Stimulated activated memory B cell treated with anti-CD40 and anti-IgM and Interleukin-4, amounts not matched to agents 10 μg/mL and 1 μg/mL and 100 μg/mL, for 72 hours (primary cell): ENCODE measurements at places on chromosomes 6 and 20.
A peak's percentile ranks its signal among the peaks of the same experiment; 100 is the strongest.

GRCh38 chr6:115891111-115891669 lies 169.5 kb downstream of the FRK start:
- ATAC-seq, result peak; percentile 64

- ATAC-seq, result no peak
These were observed 20.5 kb downstream of the ADAT2 start for GRCh38 chr6:143429970-143430369.

DNA sequence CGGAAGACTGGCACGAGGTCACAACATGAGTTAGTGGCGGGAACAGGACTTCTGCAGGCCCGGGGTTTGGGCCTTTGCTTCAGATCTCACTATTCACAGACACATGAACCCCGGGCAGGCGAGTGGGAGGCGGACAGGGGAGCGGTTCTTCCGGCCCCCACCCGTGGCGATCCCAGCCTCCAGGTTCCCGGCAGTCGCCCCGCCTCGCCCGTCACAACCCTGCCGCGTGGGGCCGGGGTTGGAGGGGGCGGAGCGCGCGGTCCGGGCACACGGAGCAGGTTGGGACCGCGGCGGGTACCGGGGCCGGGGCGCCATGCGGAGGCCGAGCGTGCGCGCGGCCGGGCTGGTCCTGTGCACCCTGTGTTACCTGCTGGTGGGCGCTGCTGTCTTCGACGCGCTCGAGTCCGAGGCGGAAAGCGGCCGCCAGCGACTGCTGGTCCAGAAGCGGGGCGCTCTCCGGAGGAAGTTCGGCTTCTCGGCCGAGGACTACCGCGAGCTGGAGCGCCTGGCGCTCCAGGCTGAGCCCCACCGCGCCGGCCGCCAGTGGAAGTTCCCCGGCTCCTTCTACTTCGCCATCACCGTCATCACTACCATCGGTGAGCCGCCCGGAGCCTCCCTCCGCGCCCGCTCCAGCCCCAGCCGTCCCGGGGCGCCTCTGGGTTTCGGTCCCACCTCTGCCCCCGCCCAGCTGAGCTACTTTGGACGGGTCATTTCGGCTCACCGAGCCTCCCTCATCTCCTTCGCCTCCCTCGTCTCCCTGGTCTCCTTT lies at the start of gene KCNK15:
Gene KCNK15 (plus strand): TSS at position 268 of the 769 bp plus-strand sequence. CDS start 46 bp downstream, at position 314.
- ATAC-seq, result peak; percentile 65

DNA sequence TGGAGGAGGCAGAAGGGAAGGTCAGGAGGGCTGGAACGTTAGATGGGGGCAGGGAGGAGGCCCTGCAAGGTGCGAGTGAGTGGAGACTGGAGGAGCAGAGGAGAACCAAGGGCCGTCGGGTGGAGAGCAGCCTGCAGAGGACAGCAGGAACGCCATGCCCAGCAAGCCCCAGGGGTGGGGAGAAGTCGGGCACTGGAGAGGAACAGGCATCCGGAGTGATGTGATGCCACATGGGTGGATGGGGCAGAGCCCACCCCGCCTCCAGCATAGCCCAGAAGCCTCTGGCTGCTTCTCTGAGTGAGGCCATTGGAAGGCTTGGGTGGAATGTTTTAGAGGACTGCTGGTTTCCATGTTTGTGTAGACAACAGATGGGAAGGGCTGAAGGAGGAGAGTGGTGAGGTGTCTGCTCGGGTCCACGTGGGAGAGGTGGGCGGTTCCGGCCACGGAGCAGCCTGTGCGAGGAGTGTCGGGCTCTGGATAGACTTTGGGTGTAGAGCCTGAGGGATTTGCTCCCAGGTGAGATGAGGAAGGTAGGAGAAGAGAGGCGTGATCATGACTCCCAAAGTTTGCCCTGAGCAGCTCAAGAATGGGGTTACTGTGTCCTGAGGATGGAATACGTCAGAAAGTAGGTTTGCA lies 221.4 kb downstream of the SMOC2 start:
- ATAC-seq, result no peak

GRCh38 chr20:10667077-10667401 lies 6.8 kb downstream of the JAG1 start:
- no peak for ATAC-seq

- ATAC-seq, result peak; percentile 74
These were observed 11.3 kb downstream of the NFATC2 start for GRCh38 chr20:51531141-51531710.

DNA sequence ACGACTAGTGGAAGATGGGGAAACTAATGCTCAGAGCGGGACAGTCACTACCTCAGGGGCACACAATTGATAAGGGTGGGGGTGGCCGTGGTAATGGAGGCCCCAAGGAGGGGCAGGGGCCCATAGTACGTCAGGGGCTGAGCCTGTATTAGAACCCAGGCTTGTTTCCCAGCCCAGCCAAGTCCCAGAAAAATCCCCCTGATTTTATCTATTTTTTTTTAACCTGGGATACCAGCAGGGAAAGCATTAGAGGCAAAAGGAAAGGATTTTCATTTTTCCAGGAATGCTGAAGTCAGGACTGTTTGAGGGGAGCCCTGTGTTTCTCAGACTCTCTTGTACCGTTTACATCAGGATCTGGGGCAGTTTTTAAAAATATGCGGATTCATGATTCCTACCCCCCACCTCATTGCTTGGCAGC lies 382 bp downstream of the MYH7B start:
- no peak for ATAC-seq

GRCh38 chr6:39818695-39819094 lies 26.5 kb downstream of the DAAM2 start:
- no peak for ATAC-seq

DNA sequence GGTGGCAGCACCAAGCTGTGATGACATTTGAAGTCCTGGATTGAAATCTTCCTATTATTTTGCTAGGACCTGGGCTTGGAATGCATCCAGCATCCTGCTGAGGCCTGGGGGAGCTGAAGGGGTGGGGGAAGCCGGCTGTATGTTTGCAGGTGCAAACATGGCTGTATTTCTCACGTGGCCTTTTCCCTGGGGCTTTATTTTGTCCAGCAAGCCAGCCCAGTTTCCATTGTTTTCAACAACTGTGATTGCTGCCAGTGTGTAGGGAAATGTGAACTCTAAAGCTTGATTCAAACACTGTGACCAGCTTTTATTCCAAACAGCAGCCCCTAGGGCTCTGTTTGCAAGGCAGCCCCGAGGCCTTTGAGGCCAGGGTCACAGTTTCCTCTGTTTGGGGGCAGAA lies 683.0 kb downstream of the DHX35 start:
- no peak for ATAC-seq

DNA sequence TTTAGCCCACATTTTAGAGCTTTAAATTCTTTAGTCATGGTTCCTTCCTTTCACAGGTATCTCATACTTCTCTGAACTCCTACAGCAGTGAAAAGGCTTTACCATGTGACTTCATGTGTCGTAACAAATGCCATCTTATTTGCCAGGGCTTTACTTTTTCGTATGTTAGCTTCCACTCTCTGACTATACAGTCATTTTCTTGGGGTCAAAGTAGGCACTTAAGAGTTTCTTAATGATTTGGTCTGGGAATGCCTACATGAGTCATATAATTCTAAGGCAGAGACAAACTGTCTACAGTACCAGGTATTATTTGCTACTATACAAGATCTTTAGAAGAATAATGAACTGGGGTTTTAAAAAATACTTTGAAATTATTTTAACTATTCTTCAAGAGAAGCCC lies 15.0 kb downstream of the RAB23 start:
- no peak for ATAC-seq

DNA sequence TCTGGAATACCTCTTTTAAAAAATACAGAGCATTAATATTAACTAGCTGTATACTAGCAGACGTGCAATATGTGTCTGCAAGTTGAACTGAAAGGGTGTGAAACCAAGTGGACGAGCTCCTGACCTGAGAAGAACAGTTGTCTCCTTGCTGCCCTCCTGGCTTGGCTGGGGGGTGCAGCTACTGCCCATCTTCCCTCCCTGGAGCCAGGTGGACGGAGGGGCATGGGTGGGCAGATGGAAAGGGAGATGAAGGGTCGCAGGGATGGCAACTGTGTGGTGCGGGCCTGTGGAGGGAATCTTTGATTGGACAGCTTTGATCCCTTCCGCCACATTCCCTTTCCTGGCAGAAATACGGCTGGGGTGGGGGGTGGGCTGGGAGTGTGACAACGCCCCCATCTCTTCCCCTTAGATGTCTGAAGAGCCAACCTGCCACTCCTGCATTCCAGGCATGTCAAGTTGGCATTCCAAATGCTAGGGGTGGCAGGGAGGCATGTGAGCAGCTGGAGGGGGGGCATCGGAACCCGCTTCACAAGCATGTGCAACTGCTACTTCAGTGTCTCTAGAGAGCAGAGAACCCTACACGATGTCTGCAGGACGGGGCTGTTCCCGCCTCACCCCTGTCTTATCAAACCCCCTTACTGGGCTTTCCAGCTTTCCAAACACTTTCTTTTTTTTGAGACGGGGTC lies 37.3 kb downstream of the SRSF3 start:
- ATAC-seq, result no peak
